ENCODE measurements at places on chromosomes 6 and 20.

GRCh38 chr6:16409531-16410441 lies 171.4 kb downstream of the GMPR start:
- peak; percentile 4 for DNase-seq

- DNase-seq = no peak
These were observed 2.6 kb upstream of the MRGBP start for GRCh38 chr20:62793757-62794006.

DNA sequence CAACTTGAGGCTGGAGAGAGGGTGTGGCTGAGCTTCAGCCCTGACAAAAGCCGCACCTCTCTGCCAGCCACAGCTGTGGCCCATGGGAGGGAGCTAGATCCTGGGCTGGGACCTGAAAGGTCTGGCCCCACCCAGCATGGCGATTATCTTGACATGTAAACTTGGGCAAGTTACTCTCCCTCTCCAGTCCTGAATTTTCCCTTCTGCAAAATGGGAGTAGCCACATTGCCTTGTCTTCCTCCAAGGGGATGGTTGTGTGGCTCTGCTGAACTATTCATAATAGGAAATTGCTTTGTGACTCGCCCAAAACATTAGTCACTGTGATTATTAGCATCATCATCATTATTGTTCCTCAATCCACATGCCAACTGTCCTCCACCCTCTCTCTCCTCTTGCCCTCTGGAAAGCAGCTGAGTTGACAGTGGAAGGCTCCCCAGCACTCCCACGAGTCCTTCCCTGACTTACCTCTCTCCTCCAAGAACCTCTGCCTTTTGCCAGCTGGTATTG lies 23.0 kb upstream of the RBPJL start:
- no peak for DNase-seq

- DNase-seq = no peak
These were observed 555.5 kb downstream of the UTRN start for GRCh38 chr6:144840619-144841018.

DNA sequence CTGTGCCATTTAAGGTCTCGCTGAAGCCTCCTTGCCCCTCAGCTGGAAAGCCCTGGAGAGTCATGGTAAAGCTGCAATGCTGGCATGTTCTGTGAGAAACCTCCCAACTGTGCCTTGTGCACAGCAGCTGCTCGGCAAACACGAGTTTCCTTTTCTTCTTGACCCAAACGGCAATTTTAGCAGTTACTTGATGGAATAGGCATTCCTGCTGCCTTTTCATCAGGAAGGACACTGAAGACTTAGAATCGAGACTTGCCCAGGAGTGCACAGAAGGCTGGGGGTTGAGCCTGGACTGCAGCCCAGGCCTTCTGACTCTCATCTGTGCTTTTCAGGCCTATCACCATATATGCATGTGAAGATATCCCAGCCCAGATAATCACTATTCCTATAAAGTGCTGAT lies 28.7 kb upstream of the CLDN20 start:
- no peak for DNase-seq

- DNase-seq = no peak
These were observed 426.0 kb downstream of the ADGRB3 start for GRCh38 chr6:69061066-69061465.

GRCh38 chr6:10412461-10413261 lies 2.2 kb downstream of the TFAP2A start:
- no peak for DNase-seq

- DNase-seq = no peak
These were observed 60.4 kb downstream of the SOX4 start for GRCh38 chr6:21653905-21654304.

GRCh38 chr6:13434777-13435176 lies 52.6 kb downstream of the GFOD1 start:
- DNase-seq = no peak

GRCh38 chr6:128526152-128526914 lies 5.9 kb upstream of the PTPRK start:
- DNase-seq = no peak

GRCh38 chr20:63125838-63126601 lies 89.9 kb downstream of the YTHDF1 start:
- no peak for DNase-seq

- no peak for DNase-seq
These were observed 13.4 kb downstream of the CEP250 start for GRCh38 chr20:35468671-35469334.

DNA sequence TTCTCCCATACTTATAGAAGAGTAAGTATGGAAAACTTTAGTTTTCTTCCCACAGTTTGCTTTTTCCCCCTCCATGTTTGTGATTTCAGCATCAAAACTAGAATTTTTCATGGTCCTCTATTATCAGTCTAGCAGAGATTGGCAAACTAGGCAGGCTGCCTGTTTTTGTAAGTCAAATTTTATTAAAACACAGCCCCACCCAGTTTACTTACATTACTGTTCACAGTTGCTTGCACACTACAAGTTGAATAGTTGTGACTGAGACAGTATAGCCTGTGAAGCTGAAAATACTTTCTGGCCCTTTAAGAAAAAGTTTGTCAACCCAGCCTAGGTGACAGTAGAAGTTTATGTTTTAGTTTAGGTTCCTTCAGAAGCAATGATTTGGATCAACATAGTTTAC lies 19.5 kb downstream of the MCM8 start:
- no peak for DNase-seq

DNA sequence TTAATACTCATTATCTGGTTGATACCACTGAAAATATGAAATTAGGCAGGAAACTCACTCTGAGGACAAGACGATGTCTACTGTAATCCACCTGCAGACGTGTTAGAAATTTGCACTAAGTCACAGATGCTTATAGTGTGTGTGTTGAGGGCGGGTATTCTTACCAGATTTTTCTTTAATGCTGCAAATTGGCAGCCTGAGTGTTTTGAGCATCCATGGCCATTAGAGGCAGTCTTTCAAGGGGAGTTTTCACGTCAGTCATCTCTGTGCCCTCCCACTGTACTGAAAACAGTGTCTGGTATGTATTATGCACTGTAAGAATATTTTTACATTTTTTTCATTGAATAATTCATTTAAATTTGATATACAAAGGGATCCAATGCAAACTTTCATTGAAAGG lies 266.5 kb upstream of the QKI start:
- no peak for DNase-seq

GRCh38 chr6:77740380-77740779 lies 87.5 kb downstream of the MEI4 start:
- no peak for DNase-seq

GRCh38 chr20:23092384-23092756 lies 6.2 kb upstream of the CD93 start:
- DNase-seq = no peak

GRCh38 chr6:13203145-13203544 lies 125.2 kb downstream of the TBC1D7 start:
- no peak for DNase-seq

GRCh38 chr6:100726666-100727065 lies 154.5 kb downstream of the ASCC3 start:
- no peak for DNase-seq

Data from GDM1 (cell line).